Activated naive CD4-positive, alpha-beta T cell treated with Interleukin-2 at 50 U/mL for 16 hours (primary cell): ENCODE measurements at places on chromosomes 5 and 9.
A peak's percentile ranks its signal among the peaks of the same experiment; 100 is the strongest.

- DNase-seq: no peak
These were observed 1.0 kb upstream of the PTCH1 start for GRCh38 chr9:95517559-95518425.

DNA sequence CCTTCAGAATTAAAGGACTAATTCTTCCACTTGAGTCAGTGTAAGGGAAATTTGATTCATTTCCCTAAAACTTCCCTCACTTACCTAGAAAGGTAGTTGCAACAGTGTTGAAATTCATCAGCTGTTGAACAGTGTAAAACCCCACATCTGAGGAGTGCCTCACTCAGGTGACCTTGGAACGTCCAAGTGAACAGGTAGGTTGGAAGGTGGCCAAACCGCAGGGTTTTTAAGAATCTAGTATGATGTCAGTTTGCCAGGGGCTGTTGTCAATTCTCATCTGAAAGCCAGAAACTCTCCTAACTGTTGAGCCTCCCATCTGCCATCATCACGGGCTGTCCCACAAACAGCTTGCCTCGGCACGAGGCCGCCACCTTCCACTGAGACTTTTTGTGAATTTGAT is 105.7 kb downstream of the TMEM174 start:
- no peak for DNase-seq

DNA sequence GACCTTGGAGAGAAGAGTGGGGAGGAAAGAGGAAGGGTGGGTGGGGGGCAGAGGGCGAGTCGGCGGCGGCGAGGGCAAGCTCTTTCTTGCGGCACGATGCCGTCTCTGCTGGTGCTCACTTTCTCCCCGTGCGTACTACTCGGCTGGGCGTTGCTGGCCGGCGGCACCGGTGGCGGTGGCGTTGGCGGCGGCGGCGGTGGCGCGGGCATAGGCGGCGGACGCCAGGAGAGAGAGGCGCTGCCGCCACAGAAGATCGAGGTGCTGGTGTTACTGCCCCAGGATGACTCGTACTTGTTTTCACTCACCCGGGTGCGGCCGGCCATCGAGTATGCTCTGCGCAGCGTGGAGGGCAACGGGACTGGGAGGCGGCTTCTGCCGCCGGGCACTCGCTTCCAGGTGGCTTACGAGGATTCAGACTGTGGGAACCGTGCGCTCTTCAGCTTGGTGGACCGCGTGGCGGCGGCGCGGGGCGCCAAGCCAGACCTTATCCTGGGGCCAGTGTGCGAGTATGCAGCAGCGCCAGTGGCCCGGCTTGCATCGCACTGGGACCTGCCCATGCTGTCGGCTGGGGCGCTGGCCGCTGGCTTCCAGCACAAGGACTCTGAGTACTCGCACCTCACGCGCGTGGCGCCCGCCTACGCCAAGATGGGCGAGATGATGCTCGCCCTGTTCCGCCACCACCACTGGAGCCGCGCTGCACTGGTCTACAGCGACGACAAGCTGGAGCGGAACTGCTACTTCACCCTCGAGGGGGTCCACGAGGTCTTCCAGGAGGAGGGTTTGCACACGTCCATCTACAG is 760 bp downstream of the NPR3 start:
- DNase-seq: no peak

GRCh38 chr9:91727316-91727861 is 222.6 kb downstream of the ROR2 start:
- peak; percentile 16 for DNase-seq

DNA sequence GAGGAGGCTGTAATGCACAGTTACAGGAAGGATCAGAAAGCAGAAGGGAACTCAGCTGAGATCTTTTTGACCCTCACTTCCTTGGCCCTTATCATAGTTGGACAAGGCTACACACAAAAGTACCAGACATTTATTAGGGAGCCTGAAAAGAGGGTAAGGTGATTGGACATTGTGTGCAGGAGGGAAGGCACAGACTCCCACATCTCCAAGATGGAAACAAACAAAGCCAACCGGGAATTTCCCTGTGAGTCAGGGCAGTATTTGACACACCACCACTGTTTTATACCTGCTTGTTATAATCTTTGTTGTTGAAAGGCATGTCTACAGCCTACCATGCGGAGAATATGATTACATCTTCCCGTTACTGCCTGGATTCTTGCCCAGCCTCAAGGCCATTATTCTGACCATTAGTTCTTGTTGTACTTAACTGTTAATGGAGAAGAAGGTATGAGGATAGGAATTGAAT is 3.0 kb upstream of the CCNG1 start:
- DNase-seq: no peak

DNA sequence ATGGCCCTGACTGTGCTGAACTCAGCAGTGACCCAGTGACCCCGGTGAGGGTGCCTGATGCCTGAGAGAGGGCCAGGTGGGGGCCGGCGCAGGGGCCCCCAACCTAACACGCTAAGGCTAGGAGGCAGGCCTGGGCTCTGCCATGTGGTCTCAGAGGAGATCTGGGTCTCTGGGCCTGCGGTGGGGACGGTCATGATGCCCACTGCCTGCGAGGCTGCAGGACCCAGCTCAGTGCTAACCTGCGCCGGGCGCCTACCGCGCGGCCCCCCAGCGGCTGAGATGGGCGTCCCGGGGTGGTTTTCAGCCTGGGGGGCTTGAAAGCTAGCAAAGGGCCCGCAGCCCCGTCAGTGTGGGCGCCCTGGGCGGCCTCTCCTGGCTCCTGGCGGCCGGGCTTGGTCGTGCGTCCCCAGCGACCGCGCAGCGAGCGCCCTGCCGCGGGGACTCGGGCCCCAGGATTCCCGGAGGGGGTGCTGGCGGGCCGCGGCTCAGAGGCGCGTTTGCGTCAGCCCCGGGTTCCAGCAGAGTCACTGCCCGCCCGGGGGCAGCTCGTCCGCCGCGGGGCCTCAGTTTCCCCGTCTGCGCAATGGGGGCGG is 2.5 kb downstream of the EGFL7 start:
- peak; percentile 24 for DNase-seq

DNA sequence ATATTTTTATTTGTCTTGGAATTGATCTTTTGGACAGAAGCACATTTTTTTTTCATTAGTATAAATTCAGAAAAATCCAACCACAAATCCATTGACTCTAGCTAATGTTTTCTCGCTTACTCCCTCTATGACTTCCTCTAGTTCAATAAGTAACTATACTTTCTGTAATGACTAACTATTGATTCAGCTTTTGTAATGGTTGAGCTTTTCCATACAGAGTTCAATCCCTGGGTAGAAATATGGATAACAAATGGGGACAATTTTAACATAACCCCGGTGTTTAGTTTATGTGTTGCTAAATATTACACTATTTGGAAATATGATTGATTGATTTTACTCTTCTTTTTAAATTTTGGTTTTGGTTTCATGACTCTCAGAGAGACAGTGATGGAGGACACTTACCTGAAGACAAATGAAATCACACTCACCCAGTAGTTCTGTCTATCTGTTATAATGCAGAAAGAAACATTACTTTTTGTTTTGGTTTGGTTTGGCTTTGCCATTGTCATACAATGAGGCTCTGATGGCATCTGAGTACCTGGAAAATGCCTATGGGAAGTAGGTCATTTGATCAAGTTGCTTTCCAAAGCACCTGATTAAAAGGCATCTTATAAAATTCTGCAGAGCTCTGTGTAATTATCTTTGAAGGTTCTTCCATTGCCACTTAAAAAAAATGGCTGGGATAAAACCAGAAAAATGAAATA is 309.7 kb upstream of the MPDZ start:
- no peak for DNase-seq

DNA sequence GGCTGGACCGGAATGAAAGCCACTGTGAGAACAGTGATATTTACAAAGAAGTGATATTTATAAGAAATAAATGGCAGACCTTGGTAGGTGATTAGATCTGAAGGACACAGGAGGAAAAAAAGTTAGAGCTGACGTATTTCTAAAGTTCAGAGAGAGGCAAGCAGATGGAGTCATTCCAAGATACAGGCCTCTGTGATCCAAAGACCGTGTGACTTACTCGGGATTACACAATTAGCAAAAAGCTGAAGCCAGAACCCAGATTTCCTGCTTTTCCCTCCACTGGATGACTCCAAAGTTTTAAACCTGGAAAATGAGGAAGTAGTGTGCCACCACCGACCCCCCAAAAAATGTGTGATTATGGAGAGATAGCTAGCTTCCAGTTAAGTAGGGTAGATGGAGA is 3.1 kb upstream of the DOCK8 start:
- no peak for DNase-seq

DNA sequence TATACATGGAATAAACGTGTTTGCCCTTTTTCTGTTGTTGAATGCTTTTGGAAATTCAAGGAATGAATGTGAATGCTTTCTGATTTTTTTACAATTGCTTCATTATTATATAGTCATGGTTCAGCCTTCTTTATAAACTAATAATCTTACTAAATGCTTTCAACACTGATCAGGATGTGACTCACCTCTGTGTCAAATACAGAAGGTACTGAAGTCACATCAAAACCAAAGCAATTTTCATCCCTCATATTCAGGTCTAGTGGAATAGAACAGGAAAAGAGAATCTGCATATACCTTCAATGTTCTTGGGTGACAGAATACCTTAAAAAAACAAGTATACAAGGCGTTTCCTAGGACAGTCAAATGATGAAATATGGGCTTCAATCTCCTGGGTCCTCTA is 170.7 kb downstream of the PDE4D start:
- no peak for DNase-seq

DNA sequence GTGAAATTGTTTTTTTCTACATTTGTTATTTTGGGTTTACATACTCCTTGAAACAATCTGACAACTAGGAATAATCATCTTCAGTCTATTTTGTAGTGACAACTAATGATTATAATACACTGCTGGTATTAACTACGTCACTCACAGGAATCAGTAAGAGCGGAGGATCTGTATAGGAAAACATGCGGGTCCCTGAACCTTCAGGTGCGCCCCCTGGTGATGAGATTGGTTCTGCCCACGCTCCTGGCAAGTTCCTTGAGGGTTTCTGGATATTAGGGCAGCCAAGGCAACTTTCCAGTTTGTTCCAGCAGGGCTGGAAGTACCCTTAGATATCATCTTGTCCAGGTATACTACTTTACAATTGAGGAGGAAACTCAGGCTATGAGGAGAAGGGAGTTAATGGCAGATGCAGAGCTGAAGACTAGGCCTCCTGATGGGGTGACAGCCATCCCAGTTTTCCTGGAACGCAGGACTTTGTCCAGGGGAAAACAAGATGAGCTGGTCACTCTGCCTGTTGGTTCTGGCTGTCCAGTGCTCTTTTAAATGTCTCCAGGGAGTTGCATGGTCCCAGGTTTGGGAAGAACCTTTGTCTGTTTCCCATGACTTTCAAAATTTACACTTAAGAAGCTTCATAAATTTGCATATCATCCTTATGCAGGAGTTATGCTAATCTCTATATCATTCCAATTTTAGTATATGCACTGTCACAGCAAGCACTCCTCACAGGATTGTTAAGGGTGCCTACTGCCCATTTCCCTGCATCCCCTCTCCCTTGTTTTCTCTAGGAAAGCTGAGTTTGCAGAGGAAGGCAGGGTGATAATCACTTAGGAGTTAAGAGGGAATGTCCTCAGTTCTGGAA is 14.9 kb upstream of the WNT8A start:
- DNase-seq: peak; percentile 73

DNA sequence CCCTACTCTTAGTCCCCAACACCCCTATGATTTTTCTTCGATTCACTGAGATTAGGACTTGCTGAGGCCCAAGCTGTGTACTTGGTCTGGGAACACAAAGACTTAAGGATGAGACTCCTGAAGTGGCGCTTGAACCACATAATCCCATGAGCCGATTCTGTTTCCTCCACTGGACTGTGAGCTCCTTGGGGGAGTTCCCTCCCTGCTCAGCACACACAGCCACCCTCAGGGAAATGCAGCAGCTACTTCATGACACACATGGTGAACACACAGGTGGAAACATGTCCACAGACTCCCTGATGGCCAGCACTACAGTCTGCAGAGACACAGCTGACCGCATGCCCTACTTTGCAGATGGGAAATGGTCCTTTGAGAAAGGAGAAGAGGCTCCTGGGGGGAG is 101.1 kb downstream of the C5orf15 start:
- DNase-seq: no peak
